ENCODE measurements at places on chromosomes 2 and 18.

GRCh38 chr2:233867993-233868532 is at the start of gene MSL3B:
Gene MSL3B, minus strand, starts transcription at chr2:233868386.
- DNase-seq = peak; percentile 50

DNA sequence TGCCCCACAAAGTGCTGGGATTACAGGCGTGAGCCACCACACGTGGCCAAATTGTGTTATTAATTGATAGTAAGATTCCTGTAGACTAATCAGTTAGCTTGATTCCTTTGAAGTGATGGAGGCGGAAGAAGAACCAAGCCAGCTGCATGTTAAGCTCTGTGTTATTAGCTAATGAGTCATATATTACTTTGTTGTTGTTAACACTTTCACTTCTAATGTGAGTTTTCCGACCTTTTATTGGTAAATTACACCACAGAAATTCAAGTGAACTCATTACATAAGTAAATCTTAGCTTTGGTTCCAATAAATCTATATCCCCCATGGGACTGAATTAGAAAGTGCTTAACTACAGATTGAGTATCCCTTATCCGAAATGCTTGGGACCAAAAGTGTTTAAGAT is 20.3 kb downstream of the CHMP1B start:
- no peak for DNase-seq

DNA sequence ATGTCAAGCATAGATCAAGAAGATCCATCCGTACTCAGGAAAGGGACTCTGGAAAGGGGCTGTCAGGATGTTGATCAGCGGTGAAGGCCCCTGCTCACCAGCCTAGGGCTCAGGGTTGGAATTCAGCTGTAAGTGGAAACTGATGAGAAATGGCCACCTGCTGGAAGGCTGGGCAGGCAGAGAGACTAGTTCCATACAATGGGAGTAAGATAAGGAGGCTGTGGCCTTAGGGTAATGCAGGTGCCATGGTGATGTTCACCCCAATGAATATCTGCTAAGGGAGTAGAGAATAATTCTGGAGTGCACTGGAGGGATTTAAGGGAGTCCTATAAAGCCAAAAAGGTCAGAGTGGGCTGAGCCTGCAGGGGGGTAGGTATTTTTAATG is 256.6 kb downstream of the CYRIA start:
- DNase-seq = no peak

DNA sequence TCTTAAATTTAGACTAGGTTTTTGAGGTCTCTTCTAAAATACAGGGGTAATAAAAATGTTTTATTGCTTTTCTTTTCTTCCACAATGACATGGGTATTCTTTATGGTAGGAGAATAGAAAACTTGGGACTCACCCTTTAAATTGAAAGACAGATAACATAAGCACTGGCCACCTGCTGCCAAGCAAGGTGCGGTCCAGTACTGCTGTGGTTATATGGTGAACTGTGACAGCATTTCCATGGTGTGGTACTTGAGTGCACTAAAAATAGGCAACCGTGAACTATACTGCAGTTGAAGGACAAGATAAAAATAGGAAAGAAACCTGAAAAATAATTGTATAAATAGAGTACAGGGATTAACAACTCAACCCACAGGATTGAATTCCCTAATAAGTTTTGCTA is 54.4 kb upstream of the GRB14 start:
- DNase-seq = no peak

DNA sequence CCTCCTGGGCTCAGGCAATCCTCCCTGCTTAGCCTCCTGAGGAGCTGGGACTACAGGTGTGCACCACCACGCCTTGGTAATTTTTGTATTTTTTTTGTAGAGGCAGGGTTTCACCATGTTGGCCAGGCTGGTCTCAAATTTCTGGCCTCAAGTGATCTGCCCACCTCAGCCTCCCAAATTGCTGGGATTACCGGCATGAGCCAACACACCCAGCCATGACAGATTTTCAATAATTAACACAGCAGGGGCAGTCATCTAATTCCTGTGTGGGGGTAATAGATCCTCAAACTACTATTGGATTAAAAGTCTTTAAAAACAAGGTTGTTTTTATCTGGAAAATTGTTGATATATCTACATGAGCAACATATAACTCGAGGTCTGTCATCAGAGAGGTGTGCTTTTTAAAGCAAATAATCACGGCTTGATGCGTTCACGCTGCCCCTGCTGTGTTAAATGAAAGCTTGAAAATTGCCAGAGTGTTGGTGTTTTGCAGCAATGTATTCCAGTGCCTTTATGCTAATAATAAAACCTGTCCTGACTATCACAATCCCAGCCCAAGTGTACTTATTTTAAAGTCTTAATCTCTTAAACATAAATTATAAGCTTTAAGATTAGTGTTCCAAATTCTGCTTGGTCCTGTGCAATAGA is 35.6 kb upstream of the ASB1 start:
- DNase-seq = no peak

GRCh38 chr2:54673501-54673998 is 49.9 kb upstream of the EML6 start:
- DNase-seq = no peak

DNA sequence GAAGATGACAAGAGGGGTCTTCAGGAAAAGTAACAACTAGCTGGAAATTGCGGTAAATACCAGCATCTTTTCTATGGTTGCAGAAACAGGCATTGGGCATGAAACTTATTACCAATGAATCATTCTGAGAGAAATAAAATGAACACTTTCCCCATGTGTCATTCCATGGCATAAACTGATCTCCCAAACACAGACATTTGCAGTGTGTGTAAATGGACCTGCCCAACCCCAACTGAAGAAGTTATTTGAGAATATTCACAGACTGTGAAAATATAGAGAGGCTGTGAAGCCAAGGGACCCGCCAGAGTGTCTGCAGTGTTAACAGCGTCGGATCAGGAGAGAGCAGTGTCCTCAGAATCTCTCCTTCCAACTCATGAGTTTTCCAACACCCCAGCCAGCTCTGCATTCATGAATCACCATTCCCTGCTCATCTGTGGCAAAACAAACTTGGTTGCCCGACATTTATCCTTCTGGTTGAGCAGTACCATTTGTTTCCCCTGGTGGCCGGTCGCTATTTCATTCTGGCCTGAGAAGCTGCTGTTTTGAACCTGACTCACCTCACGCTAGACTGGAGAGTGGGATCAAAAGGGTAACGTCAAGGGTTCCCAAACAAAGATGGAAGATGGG is 238.4 kb downstream of the PID1 start:
- no peak for DNase-seq

- DNase-seq = no peak
These were observed 32.6 kb upstream of the SLC40A1 start for GRCh38 chr2:189613077-189613636.

DNA sequence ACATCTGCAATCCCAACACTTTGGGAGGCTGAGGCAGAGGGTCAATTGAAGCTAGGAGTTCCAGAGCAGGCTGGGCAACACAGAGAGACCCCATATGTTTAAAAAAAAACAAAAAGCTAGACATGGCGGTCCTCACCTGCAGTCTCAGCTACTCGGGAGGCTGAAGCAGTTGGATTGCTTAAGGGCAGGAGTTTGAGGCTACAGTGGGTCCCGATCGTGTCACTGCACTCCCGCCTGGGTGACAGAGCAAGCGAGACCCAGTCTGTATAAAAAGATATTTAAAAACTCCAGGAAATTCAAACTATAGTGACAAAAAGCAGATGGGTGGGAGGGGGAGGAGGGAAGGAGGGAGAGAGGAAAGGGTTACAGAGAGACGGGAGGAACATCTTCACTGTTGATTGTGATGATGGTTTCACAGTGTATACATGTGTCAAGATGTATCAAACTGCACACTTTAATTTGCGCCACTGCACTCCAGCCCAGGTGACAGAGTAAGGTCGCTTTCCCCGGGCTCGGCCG is 942 bp upstream of the ZNF236 start:
- DNase-seq = no peak

DNA sequence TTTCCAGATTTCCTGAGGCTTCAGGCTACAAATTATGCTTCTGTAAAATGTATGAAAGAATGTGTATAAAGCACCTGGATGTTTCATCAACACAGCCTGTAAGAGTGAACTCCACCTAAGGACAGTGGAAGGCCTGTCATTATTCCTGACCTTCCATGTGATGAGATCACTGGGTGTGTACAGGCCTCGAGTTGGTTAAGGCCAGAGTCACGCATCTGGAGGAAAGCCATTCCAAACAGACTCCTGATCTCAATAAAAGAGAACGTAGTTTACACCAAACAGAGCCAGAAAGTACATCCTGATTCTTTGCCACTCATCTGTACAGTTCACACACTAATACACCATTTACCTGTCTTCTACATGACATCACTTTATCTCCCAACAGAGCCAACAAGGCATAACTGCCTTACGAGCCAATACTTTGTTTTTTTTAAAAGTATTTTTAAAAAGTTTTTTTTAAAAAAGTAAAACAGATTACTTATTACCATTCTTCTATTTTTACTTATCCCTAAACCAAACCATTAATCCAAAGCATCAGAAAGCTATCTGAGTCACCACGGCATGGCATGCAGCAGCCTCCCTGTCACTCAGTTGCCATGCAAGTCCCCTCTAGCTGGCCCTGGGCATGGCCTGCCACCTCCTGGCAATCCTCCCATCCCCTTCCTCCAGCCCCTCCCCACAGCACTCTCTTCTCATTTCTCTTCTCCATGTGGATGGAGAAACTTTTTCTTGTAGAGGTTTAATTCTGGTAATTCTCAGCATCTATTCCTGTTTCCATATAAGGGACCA is 78.8 kb upstream of the TFCP2L1 start:
- no peak for DNase-seq

GRCh38 chr2:45712570-45712969 is 61.1 kb downstream of the PRKCE start:
- DNase-seq = no peak

Data from CD4-positive, alpha-beta T cell treated with Interleukin-6 at 100 ng/mL for 8 hours (primary cell).